ENCODE measurements at places on chromosomes 7 and 10. TPM values are rescaled to one million over a fixed set of nuclear protein-coding genes. Genes with fewer than 3 reads are reported as not detected.

- DNase-seq, result no peak
These were observed 115.9 kb upstream of the MEOX2 start for GRCh38 chr7:15802425-15802824.

DNA sequence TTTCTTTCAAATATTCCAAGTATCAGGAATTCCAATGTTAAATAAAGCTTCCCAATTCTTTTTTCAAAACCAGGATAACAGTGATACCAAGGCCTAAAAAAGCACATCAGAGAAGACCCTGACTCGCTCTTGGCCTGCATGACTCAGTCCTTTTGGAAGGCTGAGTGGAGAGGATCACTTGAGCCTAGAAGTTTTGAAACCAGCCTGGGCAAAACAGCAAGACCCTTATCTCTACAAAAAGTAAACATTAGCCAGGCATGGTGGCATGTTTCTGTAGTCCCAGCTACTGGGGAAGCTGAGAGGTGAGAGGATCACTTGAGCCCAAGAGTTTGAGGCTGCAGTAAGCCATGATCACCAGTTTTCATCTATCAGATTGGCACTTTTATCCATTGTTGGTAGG is 18.7 kb downstream of the NFE2L3 start:
- no peak for DNase-seq

DNA sequence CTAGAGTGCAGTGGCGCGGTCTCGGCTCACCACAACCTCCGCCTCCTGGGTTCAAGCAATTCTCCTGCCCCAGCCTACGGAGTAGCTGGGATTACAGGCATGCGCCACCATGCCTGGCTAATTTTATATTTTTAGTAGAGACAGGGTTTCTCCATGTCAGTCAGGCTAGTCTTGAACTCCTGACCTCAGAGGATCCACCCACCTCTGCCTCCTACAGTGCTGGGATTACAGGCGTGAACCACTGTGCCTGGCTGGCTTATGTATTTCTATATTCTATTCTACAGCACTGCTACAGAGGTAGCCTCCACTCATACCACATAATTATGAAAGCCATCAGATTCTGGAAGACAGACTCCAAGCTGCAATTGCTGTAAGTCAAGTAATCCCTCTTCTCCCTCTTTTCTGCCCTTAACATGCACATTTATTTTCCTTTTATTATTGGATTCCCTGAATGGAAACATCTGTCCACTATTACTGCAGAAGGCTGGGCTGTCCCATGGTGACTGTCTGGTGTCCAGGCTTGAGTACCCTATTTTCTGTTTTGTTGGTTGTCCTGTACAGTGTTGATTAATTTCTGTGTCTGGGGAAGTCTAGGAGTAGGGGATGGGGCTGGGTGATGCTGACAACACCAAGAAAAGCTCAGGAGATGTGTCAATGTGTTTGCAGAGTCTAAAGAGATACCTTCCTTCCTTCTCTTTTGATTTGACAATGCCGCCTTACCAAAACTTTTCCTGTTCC is 5.8 kb upstream of the ZNF487 start:
- DNase-seq, result no peak

DNA sequence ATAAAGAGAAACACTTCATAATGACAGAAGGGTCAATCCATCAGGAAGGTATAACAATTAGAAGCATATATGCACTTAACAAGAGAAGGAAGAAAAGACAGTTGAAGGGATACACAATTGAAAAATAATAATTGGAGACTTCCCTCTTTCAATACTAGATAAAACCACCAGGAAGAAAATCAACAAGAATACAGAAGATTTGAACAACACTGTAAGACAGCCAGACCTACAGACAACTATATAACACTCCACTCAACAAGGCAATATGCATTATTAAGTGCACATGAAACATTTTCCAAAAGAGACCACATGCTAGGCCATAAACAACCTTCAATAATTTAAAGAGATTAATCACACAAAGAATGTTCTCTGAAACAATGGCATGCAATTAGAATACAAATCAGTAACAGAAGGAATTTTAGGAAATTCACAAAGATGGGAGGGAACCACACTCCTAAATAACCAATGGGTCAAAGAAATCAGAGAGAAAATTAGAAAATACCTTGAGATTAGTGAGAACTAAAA is 35.1 kb downstream of the ZNF438 start:
- DNase-seq, result no peak

Gene CHN2
- polyA plus RNA-seq, result 1.2 TPM

Gene OIT3
- 0.04 TPM for polyA plus RNA-seq

Gene SPDYE8
- not detected for polyA plus RNA-seq

Gene ZNF735
- polyA plus RNA-seq, result not detected

Measured in psoas muscle (tissue), 8 donors.